ENCODE measurements at places on chromosomes 1 and 21. TPM values are rescaled to one million over a fixed set of nuclear protein-coding genes. Genes with fewer than 3 reads are reported as not detected.

- H3K4me3 ChIP-seq = no peak overlapping the region
- peaks cover 3% of the 10 kb centered on the region for H3K27me3 ChIP-seq
- DNase-seq = no peak
- H3K27ac ChIP-seq = no peak overlapping the region
- H3K4me1 ChIP-seq = no peaks in the 10 kb centered on the region
These were observed 12.2 kb downstream of the ADAMTS5 start for GRCh38 chr21:26954662-26955121.

DNA sequence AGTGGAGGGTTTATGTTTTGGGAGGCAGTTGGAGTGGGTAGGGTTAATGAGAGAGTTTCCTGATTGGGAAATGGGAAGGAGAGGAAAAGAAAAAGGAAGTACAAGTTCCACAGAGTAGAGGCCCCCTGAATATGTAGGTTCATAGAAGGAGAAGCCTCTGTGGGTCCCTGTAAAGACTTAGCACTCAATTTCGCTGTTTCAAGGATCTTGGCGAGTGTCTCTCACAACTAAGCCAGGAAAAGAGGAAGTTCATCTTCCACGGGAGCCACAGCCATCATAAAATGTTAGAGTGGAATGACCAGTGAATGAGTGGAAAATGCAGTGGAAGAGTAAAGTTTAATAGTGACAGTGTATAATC is 17.4 kb upstream of the DPYD start:
- H3K4me1 ChIP-seq = peaks cover 28% of the 10 kb centered on the region
- no peak overlapping the region for H3K27ac ChIP-seq
- H3K27me3 ChIP-seq = no peaks in the 10 kb centered on the region
- no peak overlapping the region for H3K4me3 ChIP-seq

GRCh38 chr21:41831453-41831831 is 47.7 kb downstream of the PRDM15 start:
- H3K27ac ChIP-seq = no peak overlapping the region
- no peak for DNase-seq
- H3K4me3 ChIP-seq = no peak overlapping the region
- H3K4me1 ChIP-seq = no peaks in the 10 kb centered on the region

DNA sequence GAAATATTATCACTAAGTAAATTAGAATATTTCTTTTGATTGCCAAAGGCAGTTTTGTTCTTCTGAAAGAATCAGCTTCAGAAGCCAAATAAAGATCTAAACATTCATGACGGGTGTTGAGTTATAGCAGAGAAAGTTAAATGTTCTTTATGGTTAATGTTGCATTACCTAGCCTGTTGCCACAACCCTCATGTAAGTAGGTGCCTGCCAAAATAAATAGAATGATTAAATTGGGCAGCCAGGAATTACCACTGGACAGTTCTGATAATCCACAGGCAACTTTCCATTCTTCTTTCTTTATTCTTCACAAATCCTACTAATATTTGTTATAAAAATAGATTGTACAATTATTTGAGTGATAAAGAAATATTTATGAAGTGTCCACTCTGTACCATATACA is 217.9 kb upstream of the NRIP1 start:
- no peak for DNase-seq
- H3K4me3 ChIP-seq = no peak overlapping the region
- H3K4me1 ChIP-seq = no peaks in the 10 kb centered on the region
- no peaks in the 10 kb centered on the region for H3K36me3 ChIP-seq

- H3K27ac ChIP-seq = no peak overlapping the region
- no peaks in the 10 kb centered on the region for H3K27me3 ChIP-seq
- DNase-seq = no peak
- H3K4me1 ChIP-seq = peaks cover 26% of the 10 kb centered on the region
- no peaks in the 10 kb centered on the region for H3K36me3 ChIP-seq
These were observed 2.3 kb downstream of the MTMR11 start for GRCh38 chr1:149934356-149934755.

GRCh38 chr1:224507771-224508523 is 73.3 kb upstream of the WDR26 start:
- H3K27ac ChIP-seq = no peak overlapping the region
- no peaks in the 10 kb centered on the region for H3K36me3 ChIP-seq
- no peak overlapping the region for H3K4me3 ChIP-seq

PDZK1IP1 gene
- total RNA-seq = not detected

SERTAD4 gene
- not detected for total RNA-seq
